Dermis blood vessel endothelial cell (primary cell): ENCODE measurements at places on chromosomes 7 and 10. TPM values are rescaled to one million over a fixed set of nuclear protein-coding genes. Genes with fewer than 3 reads are reported as not detected.

The ANXA8 gene
- total RNA-seq = not detected in 2 replicates

DNA sequence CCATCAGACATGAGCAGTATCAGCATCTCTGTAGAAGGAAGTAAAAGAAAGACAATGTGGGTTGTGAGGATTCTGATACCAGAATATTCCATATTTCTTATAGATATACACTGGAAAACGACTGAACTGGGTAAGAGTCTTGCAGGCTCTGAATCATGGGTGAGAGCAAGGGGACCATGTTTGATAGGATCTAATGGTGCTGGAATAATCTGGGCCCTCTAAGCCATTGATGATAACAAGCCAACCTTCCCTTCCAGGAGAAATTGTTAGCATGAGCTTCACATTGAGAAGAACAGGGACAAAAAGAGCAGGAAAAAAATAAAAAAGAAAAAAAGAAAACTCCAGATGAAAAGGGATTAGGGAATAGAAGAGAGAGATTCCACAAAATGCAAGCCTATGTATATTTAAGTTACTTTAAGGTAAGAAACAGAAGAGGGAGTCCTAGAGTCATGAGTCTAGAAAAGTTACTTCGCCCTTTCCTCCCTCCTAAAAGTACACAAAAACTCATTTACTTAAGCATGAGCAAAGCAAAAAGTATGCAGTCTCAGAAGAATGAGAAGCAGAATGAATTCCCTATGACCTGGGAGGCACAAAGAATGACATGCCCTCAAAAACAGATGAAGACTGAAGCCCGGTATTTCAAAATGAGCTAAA lies 181.9 kb downstream of the TMEM26 start:
- DNase-seq = no peak

- DNase-seq = no peak
These were observed 102.3 kb downstream of the SORBS1 start for GRCh38 chr10:95458871-95459270.

DNA sequence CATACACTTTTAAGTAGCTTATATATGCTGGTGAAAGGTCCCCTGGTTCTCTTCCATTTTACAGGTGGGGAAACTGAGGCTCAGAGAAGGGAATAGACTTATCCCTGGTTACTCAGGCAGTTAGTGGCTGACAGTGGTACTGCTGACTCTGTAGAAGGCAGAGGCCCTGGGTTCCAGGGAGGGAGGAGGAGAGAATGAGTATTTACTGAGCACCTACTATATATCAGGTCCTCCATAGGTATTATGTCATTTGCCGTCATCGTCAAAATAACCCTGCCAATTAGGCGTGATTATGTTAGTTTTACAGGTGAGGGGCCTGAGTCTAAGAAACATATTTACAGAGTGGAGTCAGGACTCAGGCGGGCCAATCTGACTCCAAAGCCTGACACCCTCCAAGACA lies 13.3 kb upstream of the PALD1 start:
- DNase-seq = no peak

- DNase-seq = peak; percentile 79
These were observed 24.5 kb downstream of the STEAP1 start for GRCh38 chr7:90178679-90179278.

GRCh38 chr10:13453896-13454295 lies 74.9 kb downstream of the BEND7 start:
- peak; percentile 37 for DNase-seq

DNA sequence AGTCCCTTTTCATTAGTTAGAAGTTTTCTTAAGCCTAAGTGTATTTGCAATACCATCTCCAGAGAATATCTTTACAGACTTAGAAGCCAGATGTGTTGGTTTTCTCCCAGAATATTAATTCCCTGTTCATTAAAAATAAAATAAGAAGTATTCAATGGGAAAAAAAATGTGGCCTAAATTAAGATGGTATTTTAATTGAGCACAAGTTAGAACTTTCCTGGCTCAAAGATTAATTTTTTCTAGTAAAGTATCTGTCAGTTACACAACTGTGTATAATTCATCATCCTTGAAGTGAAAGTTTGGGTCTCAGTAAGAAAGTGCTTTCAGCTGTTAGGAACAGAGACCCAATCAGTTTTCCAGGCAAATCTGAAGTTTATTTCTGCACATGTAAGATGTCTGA lies 1179.5 kb upstream of the C7orf33 start:
- no peak for DNase-seq
